ENCODE measurements at places on chromosomes 4 and X.

DNA sequence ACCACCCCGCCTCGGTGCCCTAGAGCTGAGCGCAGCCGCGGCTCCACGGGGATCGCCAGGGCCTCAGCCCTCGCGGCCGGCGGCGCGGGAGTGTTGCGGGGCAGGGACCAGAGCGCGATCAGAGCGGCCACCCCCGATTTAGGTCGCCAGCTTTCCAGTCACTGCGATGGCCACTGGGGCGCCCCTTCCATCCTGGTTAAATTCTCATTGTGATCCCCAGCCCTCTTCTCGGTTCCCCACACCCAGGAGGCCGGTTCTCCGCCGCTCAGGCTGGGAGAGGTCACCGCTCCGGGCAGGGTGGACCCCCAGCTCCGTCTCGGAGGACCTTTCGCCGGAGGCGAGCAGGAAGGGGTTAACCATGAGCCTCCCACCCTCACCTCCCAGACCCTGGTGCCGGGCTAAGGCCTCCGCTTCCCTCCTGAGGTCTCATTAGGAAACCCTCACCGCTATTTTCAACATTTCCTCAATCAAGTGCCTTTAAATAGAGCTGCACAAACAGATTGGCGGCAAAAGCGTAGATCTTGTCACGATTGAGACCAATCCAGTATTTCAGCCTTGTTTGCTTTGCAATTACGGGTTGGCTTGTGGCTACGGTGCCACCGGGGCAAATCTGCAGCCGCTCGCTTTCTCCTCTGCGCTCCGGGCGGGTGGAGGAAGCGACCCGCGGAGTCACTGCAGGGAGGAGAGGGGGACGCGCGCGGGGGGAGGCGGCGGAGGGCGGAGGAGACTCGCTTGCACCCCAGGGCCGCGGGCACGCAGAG lies 8.3 kb upstream of the HAND2 start:
- no peak for DNase-seq

GRCh38 chrX:101191217-101191750 lies 28.3 kb upstream of the DRP2 start:
- no peak for DNase-seq

DNA sequence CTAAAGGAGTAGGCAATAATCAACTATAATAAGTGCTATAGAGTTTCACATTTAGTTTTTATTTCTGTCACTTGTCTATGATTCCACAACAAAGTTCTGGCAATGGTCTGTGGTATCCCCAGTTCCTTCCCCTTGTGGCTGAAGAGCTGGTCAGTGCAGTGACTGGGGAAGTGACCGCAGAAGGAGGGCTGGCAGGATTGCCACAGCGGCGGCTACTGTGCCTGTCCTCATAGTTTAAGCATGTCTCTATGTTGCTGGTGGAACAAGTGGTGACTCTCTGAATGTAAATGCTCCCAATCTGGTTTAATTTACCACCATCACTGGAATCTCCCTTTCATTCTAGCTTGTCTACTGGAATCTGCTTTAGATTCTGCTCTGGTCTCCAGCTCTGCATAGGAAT lies 170.6 kb upstream of the GK2 start:
- DNase-seq = no peak

GRCh38 chr4:15031197-15031596 lies 28.9 kb downstream of the CPEB2 start:
- DNase-seq = no peak

GRCh38 chr4:39410415-39410814 lies 3.7 kb downstream of the KLB start:
- DNase-seq = no peak

DNA sequence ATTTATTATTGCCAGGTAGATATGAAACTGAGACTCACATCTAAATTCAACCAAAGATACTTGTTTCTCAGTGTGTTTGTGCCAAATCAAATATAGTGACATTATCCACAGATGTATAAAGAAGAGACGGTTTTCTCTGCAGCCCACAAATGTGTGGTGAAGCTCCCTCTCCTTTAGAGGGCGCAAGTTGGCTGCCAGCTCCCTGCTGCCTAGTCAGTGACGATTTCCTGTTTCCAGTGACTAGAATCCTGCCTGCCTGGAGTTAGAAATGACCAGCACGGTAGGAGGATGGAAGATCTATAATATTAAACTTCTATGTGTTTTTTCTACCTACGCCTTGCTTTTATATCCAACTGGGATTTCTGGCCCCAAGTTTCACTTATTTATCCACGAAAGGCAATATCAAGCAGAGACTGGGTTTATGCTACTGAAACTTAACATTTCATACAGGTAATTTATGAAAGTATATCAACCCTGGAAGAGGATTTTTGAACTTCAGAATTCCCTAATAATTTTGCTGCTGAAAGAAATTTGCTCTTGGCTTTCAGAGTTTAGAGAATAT lies 1793.7 kb upstream of the TENM3 start:
- DNase-seq = no peak

- DNase-seq = peak; percentile 2
Measured at GRCh38 chr4:77600521-77601451, 4.8 kb upstream of the CXCL13 start.

GRCh38 chr4:98586962-98587354 lies 71.5 kb downstream of the TSPAN5 start:
- DNase-seq = no peak

DNA sequence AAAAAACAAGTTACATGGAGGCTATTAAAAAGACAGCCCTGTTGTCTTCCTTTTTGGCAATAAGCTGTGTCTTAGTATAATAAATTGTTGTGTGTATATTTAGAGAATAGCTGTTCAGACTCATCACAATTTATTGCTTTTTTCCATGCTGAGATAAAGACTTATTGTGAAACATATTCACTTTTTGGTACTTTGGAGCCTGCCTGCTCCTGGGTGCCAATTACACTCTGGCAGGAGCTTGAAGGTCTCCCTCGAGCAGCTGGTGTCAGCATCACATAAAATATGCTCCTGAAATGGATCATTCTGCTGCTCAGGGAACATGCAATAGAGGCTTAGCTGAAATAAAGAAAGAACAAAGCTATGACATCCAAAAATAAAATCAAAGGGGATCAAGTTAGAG lies 211.6 kb upstream of the DKK2 start:
- DNase-seq = no peak

- DNase-seq = no peak
Measured at GRCh38 chrX:31851761-31852160, 779.9 kb upstream of the FTHL17 start.

GRCh38 chrX:65871671-65872311 lies 168.1 kb downstream of the VSIG4 start:
- DNase-seq = no peak

GRCh38 chr4:70992391-70992881 lies 1.0 kb upstream of the DCK start:
- DNase-seq = no peak

GRCh38 chrX:15606136-15606535 lies 5.4 kb upstream of the ACE2 start:
- no peak for DNase-seq

- no peak for DNase-seq
Measured at GRCh38 chrX:17375367-17375636, 302 bp downstream of the NHS start.

GRCh38 chr4:52939739-52940138 lies 77.6 kb downstream of the RASL11B start:
- DNase-seq = peak; percentile 66

GRCh38 chr4:147580396-147580795 lies 36.8 kb upstream of the TMEM184C start:
- DNase-seq = no peak

DNA sequence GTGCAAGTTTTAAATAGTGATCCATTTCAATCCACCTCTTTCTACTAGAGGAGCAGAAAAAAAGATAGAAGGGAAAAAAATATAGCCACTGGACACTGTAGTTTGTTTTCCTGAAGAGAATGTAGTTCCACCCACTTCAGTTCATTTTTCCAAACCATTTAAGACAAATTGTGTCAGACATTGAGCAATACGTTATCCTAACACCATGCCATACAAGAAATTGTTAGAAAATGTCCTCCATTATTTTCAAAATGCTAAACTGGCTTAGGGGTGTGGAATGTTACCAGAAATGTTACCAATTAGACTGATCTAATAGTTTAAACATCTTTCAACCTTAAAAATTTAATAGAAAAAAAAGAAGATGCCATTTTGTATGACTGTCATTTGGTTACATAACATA lies 48.6 kb upstream of the ETNPPL start:
- DNase-seq = no peak

- no peak for DNase-seq
Measured at GRCh38 chr4:101693842-101694398, 96.6 kb upstream of the BANK1 start.

DNA sequence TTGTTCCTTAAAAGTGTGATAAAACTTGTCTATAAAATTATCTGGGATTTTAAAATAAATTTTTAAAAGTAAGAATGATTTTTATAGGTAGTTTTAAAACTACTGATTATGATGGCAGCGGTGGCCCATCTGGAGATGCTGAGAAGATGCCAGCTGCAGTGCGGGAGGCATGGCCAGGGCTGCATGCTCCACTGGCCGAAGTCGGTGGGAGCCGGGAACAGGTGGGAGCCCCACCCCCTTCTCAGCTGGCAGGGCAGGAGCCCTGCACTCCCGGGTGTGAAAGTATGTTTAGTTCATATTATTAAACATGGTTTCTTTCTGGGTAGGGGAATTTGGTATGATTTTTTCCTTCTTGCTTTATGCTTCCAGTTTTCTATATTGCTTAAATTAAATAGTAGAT lies 63.8 kb downstream of the CORIN start:
- DNase-seq = no peak

GRCh38 chrX:130879869-130880268 lies 23.1 kb downstream of the ENOX2 start:
- no peak for DNase-seq

- DNase-seq = no peak
Measured at GRCh38 chrX:118181030-118181429, 64.4 kb upstream of the KLHL13 start.

DNA sequence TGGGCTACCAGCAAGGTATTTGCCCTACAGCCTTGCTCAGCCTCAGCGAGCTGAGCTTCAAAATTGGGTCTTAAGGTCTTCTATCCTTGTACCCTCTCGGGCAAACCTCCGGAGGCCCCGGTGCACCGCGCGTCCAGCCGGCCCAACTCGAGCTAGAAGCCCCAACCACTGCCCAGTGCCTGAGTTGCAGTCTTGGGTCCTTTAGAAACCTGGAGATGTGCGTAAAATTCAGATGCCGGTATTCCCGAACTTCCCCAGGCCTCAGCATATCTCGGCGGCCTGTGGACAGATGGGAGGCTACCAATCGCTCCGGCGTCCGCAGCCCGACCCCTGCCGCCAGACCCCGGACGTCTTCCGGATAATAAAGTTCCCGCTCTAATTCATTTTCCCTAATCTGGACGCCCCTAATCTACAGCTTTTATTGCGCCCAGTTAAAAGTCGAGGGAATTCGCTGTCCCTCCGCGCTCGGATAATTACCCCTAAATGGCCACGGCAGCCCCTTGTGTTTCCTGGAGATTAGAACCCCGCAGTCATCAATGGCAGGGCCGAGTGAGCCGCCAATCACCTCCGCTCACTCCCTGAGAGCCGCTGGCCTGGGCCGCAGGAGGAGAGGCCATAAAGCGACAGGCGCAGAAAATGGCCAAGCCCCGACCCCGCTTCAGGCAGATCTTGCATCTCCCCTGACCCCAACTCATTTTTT lies 1.5 kb upstream of the MSX1 start:
- no peak for DNase-seq

GRCh38 chr4:175453456-175453855 lies 358.6 kb downstream of the GPM6A start:
- DNase-seq = no peak

- DNase-seq = no peak
Measured at GRCh38 chr4:104494822-104495559, at the start of gene CXXC4. TSS of gene CXXC4 (minus strand) at chr4:104494894. CDS start at chr4:104491802, 3,092 bp downstream.

GRCh38 chr4:150874338-150875226 lies 140.5 kb downstream of the LRBA start:
- peak; percentile 17 for DNase-seq

DNA sequence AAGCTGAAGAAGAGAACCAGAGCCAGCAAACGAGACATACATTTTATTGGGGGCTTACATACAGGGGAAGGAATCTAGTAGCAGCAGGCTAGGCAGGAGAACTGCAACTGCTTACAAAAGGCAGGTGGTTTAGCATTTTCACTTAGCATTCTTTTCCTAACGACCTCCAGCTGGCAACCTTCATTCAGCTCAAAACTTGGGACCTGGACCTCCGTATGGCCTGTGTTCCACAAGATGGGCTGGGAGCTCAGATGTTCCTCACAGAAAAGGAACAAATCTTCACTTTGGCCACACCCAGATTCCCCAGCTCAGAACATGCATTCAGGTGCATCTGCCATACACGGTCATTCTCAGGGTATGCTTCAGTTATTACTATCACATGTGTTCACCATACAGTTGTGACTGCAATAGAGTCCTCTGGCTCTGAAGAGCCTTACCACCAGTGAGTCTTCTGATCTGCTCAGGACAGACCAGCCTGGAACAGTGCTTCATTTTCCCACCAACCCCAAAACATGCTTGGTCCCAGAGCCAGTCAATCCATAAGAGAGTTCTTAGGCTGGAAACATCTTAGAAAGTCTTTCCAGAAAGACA lies 29.6 kb upstream of the AP1AR start:
- DNase-seq = no peak

- DNase-seq = no peak
Measured at GRCh38 chrX:12978205-12979025, 3.5 kb downstream of the TMSB4X start.

DNA sequence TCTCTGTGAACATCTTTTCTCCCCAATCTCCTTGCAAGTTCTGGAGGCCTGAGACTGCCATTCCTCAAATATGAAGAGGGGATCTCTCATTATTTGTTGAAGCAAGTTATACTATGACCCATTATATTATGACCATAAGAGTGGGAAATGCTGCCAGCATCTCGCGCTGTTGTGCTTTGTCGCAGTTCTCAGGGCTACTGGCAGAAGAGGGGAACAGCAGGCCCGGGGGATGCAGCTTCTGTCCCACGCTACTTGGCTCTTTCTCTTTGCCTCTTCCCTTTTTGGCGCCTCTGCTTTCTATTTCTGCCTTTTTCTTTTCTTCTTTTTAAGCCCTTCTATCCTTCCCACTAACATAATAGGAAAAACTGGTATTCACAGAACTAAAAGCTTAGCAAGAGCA lies 64.2 kb downstream of the GEMIN8 start:
- DNase-seq = no peak

DNA sequence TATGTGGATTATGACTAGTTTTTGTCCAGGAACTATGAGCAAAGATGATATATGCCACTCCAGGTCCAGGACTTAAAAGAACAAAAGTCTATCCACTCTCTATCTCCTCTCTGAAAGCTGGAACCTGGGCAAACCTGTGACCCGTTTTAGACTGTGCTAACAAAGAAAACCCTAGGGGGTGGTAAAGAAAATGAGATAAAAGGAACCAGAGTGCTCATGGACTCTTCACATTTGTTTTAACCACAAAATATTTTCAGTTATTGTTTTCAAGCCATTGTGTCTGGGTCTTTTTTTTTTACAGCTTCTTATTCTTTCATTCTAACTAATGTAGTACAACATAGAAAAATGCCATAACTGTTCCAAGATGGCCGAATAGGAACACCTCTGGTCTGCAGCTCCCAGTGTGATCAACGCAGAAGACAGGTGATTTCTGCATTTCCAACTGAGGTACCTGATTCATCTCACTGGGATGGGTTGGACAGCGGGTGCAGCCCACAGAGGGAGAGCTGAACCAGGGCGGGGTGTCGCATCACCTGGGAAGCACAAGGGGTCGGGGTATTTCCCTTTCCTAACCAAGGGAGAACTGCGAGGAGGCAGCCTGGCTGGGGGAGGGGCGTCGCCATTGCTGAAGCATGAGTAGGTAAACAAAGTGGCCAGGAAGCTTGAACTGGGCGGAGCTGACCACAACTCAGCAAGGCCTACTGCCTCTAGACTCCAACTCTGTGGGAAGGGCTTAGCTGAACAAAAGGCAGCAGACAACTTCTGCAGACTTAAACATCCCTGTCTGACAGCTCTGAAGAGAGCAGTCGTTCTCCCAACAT lies 45.1 kb downstream of the CHM start:
- DNase-seq = no peak

- DNase-seq = no peak
Measured at GRCh38 chrX:49155243-49155899, 7.2 kb upstream of the MAGIX start.
